Caki2 (cell line): ENCODE measurements at places on chromosomes 6 and 20.
A peak's percentile ranks its signal among the peaks of the same experiment; 100 is the strongest.

DNA sequence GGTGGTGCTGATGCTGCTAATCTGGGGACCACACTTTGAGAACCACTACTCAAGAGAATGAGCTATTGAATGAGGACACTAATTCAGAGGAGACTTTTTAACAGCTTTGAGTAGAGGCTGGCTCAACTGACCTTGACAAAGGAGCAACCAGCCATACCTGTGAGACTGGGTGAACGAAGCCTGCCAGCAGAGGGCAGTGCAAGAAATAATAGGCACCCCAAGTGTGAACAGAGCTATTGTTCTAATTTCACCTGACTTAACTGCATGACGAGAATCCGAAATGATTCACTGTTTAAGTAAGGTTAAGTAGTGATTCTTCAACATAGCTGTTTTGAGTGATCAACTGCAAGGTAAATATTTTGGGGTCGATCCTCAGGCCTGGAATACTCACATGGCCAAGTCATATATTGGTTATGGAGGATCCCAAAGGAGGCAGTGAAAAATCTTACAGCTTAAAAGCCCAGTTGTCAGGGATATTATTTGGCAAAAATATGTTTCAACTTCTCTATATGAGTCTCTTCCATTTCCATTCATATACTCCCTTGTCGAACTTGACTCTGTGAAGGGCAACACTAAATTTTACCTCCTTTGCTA is 550.5 kb upstream of the MARCKS start:
- DNase-seq, result no peak

GRCh38 chr6:26113570-26113969 is 26.3 kb downstream of the HFE start:
- DNase-seq, result no peak

GRCh38 chr6:136012198-136012887 is 160.8 kb downstream of the PDE7B start:
- DNase-seq, result no peak

- no peak for DNase-seq
Measured at GRCh38 chr20:24789877-24790276, 159.2 kb upstream of the CST7 start.

- DNase-seq, result peak; percentile 87
Measured at GRCh38 chr20:10558635-10559187, 115.1 kb downstream of the JAG1 start.

DNA sequence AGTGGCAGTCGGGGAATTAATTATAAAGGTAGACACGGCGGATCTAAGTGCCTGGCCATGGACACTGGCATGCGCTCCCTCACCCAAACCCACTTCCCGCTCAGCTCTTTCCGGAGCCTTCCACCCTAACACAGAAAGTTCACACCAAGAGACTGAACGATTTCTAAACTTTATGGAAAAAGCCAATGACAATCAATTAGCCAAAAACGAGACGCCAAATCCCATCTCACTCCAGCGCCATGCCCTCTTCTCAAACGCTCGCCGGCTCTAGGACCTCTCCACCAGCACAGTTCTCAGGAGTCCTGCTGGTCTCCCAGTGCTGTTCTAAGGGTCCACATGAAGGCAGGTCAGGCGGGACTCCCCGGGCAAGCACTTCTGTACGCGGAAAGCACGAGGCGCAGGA is 641 bp downstream of the SF3B5 start:
- DNase-seq, result no peak

DNA sequence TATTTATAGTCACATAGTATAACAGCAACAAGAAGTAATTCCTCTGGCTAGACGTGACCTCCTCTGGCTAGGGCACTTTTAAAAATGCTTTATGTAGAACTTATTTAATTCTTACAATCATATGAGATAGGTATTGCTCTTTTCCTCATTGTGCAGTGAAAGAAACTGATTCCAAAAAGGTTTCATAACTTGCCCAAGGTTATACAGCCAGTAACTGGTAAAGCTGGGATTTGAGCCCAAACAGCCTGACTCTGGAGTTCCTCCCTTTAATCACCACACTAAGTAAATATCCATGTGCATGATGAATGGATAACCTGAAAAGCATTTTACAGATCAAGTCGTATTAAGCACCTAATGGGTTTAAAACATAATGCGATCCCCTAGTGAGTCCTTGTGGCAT is 214.6 kb downstream of the PRL start:
- no peak for DNase-seq

DNA sequence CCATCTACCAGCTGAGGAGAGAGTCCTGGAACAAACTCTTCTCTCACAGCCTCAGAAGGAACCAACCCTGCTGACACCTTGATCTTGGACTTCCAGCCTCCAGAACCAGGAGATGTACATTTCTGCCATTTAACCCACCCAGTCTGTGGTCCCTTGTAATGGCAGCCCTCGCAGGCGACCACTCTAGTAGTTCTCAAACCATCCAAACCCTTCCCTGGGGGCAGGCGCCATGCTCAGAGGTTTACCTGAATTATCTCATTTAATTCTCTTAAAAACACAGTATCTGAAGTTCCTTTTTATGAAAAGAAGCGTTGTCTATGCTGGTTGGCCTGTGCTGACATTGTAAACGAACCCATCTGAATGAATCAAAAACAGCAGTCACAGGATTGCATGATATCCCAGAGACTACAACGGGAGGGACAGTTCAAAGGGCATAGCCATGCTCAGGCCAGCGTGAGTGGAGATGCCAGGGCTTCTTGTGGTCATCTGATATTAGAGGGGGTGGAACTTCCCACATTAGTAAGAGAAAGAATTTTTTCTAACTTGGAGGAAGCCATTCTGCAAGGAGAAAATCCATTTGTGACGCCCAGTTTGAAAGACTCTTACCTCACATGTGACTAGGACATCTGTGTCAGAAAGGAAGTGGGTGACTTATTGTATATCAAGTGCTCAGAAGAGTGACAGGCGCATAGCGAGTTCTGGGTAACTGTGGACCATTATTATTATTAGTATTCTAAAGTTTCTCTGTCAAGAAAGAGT is 17.2 kb upstream of the TAGAP start:
- no peak for DNase-seq

GRCh38 chr20:6074145-6074561 is 20.3 kb upstream of the LRRN4 start:
- peak; percentile 62 for DNase-seq

DNA sequence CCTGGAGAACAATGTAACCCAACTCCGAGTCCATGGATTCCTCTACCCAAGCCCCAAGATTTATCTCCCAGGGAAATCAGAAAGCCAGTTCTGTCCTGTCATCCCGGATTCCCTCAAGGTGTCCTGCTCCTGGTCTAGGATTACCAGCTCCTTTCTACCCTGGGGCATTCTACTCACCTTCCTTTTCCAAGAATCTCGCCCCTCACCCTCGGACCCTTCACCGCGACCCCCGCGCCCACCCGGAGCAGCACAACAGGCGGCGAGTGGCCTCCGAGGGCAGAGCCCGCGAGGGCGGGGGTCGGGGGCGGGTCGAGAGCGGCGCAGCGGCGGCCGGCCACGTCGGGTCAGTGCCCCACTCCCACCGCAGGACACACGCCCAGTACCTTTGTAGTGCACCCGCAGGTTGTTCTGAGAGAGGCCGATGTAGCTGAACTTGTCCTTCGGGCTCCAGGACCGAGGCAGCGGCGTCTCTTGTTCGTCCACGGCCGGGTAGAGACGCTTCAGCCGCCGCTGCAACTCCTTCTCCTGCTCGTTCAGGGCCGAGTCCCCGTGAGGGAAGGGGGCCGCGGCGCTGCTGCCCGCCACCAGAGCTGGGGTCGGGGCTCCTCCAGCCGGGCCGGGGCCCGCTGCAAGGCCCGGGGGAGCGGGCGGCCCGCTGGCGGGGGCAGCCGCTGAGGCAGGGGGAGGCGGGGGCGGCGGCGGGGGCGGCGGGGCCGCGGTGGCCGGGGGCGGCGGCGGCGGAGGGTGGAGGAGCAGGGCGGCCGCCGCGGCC is 897 bp downstream of the RANBP9 start:
- DNase-seq, result peak; percentile 55

DNA sequence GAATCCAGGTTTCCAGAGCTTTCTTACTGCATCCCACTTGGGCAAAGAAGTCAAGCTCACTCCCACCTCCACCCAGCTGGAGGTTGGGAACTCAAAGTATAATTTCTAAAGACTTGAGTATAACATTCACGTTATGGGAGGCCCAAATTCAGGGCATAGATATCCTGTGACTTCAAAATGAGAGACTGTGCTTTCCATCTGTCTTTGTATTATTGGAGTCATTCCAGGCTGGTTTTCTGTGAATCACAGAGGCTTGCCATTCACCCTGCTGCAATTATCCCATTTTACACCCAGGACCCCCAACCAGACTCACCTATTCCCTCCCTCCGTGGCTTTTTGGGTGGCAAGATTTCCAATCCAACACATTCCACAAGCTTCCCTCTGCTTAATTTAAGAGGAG is 19.3 kb upstream of the SRC start:
- no peak for DNase-seq

- DNase-seq, result peak; percentile 53
Measured at GRCh38 chr6:17086469-17086868, 15.4 kb upstream of the STMND1 start.

- DNase-seq, result no peak
Measured at GRCh38 chr6:112470376-112470775, 123.2 kb downstream of the RFPL4B start.

DNA sequence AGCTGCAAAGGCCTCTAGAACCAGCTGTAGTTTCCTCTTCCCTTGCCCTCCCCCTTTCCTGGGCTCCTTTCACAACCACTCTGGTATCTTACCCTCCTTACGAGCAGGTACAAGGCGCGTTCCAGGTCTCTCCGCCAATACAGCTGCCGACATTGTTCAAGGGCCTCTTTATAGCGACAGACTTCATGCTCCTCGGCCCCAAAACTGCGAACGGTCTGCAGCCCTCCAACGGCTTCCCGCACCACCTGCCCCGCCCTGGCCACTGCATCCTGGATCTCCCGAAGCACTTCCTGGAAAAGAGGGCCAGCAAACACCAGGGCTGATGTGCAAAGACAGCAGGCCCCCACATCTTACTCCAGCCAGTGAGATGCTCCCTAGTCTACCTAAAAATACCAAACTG is 6.0 kb downstream of the TAP2 start:
- DNase-seq, result no peak

DNA sequence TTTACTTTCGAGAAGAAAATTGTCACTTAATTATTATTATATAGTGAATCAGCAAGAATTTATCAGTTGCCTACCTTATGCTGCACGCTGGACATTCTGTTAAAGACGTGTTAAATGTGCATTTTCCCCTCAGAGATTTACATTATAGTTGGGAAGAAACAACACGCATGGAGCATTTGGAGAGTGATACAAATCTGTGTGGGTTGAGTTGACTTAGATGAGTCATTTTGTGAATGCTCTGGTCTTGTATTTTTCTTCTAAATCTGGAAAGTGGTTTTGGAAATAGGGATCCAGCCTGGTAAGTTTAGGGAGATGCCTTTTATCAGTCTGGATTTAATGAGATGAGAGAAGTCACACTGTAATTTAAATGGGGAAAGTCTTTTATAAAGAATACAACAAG is 24.0 kb upstream of the SMIM26 start:
- DNase-seq, result no peak

- DNase-seq, result no peak
Measured at GRCh38 chr6:11894212-11894611, 115.6 kb upstream of the ADTRP start.

GRCh38 chr6:130423044-130423443 is 57.2 kb downstream of the TMEM200A start:
- no peak for DNase-seq

DNA sequence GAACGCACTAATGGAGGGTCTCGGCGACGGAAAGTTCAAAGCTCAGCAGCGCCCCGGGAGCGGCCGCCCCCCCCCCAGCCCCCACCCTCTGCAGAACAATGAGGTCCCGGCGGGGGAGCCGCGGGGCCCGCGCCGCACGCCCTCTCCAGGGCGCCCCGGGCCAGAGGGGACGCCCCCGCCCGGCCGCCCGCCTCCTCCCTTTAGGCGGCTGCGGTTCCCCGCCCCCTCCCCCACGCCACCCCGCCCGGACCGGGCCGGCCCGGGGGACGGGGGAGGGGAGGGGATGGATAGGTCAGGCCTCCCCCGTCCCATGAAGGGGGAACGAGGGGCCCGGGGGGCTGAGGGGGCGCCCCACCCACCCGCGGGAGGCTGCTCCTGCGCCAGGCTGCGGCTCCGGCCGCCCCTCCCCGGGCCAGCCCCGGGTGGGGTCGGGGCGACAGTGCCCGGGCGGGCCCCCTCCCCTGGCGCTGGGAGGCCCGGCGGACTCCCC is 1.5 kb downstream of the NOL4L start:
- DNase-seq, result no peak

DNA sequence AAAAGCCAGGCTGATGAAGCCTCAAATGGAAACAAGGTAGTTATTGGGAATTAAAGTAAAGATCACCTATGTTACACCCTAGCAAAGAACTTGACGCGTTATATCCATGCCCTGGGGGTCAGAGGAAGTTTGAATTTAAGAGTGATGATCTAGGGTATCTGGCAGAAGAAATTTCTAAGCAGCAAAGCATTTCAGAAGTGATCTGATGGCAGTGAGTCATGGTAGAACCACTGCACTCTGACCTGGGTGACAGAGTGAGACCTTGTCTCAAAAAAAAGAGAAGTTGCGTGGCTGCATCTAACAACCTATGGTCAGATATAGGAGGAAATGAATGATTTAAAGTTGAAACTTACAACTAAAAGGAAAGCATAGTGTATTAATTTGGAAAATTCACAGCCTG is 45.2 kb downstream of the SCP2D1 start:
- DNase-seq, result peak; percentile 14

DNA sequence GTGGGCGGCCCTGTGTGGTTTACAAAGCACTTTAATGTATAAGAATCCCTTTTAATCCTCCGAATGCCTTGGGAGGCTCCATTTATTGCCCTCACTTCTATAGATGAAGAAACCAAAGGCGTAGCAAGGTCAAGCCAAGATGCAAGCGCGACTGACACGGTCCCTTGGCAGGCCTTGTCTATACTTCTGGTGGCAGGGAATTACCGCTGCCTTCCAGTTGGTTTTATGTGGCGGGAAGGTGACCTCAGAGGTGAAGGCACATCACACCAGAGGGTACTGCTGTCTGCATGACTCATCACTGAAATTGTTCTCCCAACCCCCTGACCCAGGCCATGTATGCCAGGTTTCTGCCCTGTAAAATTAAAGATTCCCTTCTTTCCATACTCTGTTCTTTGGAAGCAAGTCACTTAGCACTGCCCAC is 36.1 kb upstream of the NAA20 start:
- peak; percentile 78 for DNase-seq
